ENCODE measurements at places on chromosomes 12 and 14.
A peak's percentile ranks its signal among the peaks of the same experiment; 100 is the strongest.

- no peak for DNase-seq
Observed at GRCh38 chr12:26123482-26123980, 1.3 kb downstream of the BHLHE41 start.

GRCh38 chr12:58368001-58368400 is 426.6 kb downstream of the ATP23 start:
- DNase-seq, result no peak

DNA sequence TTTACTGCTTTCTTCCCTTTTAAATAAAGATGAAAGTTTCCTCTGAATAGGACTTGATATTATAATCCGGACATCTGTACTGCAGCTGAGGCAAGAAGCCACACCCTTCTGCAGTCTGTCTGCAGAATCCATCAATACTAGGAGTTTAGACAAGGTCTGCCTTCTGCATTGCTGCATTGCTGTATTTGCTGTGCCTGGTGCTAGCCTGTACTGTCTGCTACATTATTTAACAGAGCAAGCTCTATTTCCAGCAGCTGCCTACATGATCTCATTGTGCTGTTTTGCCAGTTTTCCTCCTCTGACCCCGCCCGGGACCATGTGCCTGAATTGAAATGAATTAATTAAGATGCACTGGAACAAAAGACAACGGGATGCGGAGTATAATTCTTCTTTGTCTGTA is 1.7 kb downstream of the TUBA1A start:
- DNase-seq, result no peak

GRCh38 chr14:58598804-58599525 is 38.8 kb upstream of the DACT1 start:
- no peak for DNase-seq

GRCh38 chr14:90807060-90807459 is 9.2 kb downstream of the TTC7B start:
- DNase-seq, result no peak

- DNase-seq, result no peak
Observed at GRCh38 chr12:92747151-92747550, 44.4 kb downstream of the PLEKHG7 start.

DNA sequence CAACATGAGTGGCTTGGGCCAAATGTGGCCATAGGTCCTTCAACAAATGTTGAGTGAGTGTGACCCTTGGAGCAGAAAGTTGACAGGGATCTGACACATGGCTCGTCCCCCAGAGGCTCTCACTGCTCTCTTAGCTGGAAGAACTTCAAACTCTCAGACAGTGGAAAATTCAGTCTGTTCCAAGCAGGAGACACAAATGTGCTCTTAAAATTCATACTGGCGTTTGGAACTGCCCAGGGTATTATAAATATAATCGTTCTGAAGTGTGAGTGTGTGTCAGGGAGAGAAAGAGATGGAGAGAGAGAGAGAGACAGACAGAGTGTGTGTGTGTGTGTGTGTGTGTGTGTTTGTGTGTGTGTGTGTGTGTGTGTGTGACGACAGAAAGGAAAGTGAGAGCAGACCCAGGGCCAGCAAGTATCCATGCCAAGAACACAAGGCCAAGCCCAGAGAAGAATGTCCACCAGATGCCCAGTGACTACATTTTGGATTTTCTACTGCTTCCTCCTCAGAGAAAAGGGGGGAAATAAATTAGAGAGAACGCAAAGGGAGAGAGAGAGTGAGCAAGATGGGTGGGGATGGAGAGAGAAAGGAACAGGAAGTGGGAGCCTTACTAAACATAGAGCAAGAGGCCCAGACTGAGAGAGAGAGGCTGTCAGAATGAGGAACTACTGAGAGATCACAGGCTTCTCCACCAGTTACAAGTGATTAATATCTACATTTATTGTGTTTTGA is 193.6 kb upstream of the NUDT4 start:
- no peak for DNase-seq

DNA sequence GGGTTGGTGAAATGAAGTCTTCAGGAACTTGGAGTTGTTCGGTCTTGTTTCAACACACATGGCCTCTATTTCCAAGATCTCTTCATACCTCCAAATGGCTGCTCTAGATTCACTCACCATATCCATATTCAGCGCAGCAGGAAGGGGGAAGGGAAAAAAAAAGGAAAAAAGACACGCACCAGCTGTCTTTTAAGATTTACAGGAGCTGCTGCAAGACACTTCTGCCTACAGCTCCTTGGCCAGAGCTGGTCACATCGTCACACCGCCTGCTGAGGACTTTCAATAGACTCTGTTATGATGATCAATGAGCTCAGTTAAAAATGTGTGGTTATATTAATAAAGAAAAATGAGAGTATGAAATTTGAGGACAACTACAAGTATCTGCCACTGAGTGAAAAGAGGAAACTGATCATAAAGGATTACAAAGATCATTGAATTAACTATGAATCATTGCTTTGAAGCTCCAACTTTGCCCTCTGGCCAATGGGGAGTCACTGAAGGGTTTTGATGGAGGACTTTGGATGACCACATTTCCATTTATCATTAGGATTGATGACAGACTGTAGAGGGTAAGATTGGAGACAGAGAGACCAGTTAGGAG is 182.1 kb upstream of the HMGA2 start:
- DNase-seq, result no peak

GRCh38 chr12:21828779-21829178 is 54.3 kb upstream of the KCNJ8 start:
- DNase-seq, result peak; percentile 47

GRCh38 chr12:52295663-52296062 is 4.3 kb upstream of the KRT81 start:
- no peak for DNase-seq

DNA sequence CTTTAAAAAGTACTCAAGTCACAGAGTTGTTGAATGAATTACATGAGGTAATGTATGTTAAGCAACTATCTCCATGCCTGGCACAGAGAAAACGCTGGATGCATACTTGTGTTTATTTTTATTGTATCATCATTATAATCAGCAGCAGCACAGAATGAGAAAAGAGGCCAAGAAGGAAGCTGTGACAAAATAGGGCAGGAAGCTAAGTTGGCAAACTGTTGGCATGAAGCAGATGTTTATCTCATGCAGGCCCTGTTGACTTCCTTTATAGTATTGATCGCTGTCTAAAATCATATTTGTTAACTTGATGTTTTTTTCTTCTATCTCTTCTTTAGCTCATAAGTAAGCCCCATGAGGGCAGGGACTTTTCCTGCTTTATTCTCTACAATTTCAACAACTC is 466.6 kb downstream of the TRHDE start:
- no peak for DNase-seq

DNA sequence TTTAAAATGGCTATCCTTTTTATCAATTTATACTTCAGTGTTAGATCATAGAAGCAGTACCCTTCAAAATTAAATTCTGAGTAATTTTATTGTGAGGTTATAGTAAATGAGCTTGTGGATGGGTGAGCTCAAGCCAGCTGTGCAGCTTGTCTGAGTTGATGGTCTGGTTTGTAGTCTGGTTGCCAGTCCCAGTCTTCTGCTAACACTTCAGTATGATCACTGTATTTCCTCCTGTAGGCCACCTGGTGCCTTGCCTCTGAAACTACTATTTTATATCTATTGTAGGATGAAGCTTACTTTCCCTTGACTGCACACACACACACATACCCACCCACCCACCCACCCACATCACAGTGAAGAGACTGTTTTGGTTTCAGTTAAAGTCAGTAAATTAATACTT is 496.4 kb downstream of the PCNX1 start:
- DNase-seq, result no peak

- DNase-seq, result peak; percentile 72
Observed at GRCh38 chr14:25832585-25832984, 765.2 kb downstream of the NOVA1 start.

DNA sequence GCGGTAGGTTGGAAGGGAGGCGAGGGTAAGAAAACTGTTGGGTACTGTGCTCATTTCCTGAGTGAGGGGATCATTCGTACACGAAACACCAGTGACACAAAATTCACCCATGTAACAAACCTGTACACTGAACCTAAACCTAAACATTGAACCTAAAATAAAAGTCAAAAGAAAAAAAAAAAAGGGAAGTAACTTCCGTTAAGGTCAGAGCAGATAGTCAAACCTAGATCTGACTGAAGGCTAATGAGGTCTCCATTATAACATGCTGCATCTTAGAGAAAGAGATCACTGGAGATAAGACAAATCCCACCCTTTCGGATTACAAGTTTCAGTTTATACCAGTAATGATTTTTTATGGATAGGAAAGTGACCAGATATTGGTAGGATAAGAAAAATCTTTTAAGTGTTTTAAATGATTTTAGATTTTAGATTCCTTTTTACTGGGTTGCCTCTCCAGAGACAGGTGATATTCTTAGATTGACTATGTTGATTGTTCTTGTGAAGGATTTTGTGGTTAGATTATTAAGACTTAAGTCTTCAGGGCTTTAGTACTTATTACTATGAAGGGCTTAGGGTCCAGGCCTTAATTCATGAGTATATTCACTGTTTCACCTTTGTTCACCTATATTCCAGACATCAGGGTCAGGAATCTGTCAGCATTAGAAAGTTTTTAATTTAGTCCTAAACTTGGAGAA is 11.2 kb upstream of the NCKAP1L start:
- no peak for DNase-seq

GRCh38 chr12:92111256-92111655 is 34.4 kb downstream of the BTG1 start:
- DNase-seq, result no peak

- DNase-seq, result no peak
Observed at GRCh38 chr12:7719946-7720730, 8.9 kb downstream of the DPPA3 start.

DNA sequence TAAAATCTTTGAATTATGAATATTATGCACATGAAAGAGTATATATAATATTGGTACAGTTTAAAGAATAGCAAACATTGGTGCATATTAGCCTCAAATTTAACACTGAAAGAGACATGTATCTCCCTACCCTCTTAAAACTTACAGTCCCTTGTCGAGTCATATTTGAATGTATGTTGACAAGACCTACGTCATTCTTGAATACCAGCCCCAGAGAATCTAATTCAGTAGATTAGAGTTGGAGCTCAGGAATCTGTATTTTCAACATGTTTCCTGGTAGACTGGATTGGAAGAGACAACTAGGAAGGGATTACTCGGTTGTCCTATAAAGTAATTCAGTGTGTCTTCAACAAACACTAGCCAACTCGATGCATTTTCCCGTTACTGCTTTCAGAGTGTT is 104.8 kb downstream of the PDE3A start:
- no peak for DNase-seq

- DNase-seq, result no peak
Observed at GRCh38 chr12:98743362-98743953, 98.4 kb downstream of the APAF1 start.

DNA sequence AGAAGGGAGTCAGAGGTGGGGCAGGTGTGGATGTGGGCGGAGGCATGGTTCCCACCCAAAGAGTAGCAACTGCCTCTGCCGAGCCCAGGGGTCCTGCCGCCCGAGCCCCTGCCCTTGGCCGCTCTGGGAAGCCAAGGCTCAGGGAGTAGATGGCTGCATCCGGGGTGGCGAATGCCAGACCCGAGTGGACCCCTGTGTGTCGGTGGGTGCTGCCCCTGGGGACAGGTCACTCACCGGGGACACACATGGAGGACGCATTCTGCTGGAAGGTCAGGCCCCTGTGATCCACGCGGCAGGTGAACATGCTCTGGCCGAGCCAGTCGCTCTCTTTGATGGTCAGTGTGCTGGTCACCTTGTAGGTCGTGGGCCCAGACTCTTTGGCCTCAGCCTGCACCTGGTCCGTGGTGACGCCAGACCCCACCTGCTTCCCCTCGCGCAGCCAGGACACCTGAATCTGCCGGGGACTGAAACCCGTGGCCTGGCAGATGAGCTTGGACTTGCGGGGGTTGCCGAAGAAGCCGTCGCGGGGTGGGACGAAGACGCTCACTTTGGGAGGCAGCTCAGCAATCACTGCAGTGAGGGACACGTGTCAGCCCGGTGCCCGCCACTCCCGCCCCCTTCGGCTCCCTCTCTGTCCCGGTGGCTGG is 329.0 kb downstream of the TMEM121 start:
- DNase-seq, result no peak

GRCh38 chr12:123595729-123596128 is 6.2 kb upstream of the DDX55 start:
- no peak for DNase-seq

DNA sequence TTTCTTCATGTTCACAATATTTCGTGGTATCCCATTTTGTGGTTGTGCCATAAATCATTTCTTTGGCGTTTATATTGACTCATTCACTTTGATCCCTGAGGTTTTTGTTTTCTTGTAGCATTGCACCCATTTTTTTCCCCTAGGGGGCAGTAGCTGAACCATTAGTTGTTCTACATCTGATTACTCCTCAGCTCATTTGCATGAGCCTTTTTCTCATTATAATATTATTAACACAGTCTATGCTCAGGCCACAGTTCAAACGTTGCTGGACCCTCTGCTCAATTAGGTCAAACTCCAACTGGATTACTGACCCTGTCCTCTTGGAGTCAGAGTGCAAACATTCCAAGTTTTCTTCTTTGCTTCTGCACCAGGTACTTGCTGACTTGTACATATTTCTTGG is 475.4 kb upstream of the SEL1L start:
- no peak for DNase-seq

- DNase-seq, result no peak
Observed at GRCh38 chr12:124311292-124312109, 16.6 kb downstream of the RFLNA start.

DNA sequence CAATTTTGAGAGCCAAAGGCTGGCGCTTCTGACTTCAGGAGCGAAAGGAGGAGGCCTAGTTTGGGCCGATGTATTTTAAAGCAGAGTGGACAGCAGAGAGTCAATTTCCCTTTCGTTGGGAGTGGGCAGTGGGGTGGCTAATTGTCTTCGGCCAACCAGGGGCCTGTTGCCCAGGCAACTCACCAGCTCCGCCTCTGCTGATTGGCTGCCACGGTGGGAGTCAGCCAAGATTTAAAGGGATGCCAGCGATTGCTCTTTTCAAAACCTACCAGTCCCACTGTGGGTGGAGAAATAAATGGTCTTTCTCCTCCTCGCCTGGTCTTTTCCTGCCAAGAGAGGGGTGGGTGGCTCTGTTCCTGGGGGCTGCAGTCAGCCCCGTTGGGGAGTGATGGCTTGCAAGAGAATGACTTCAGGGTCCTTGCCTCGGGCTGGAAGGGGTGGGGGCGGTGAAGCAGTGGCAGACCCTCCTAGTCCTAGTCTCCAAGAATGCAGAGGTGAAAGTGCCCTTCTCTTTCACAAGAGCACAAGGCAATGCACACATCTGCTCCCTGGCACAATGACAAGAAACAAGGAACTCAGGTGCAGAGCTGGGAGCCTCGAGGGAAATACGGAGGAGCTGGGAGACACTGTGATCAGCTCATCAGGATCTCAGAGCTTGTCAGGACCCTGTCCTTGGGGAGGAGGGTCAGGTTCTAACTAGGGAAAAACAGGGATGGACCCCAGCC is 37.7 kb downstream of the RASAL1 start:
- DNase-seq, result no peak

GRCh38 chr14:103000291-103000921 is 56.9 kb downstream of the CDC42BPB start:
- no peak for DNase-seq

- DNase-seq, result no peak
Observed at GRCh38 chr14:95402176-95402575, 82.5 kb upstream of the CLMN start.

GRCh38 chr14:52238682-52239081 is 28.8 kb upstream of the PTGDR start:
- no peak for DNase-seq

All from NCI-H1930 (cell line).